Stimulated activated CD4-positive, alpha-beta T cell treated with anti-CD3 and anti-CD28 coated beads, Interleukin-1b, Interleukin-23, amount 100 ng/mL, for 1 hour (primary cell): ENCODE measurements at places on chromosomes 7 and 10.

DNA sequence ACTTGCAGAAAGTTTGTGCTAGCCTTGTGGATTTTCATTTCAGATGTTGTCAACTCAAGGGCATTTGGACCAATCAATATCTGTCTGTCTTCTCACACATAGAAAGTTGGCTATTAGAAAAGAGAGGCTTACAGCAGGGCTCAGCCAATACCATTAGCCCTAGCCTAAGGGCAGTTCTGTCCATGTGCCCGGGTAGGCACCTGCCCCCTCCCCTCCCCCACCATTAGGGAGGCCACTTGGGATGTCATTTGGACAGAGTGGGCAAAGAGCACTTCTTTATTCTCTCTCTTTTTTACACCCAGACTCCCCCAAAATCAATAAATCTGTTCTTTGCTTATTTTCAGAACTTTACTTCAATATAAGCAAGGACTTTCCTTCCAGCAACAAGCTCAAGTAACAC lies 188.5 kb upstream of the MKI67 start:
- no peak for DNase-seq

- DNase-seq: no peak
These were observed 6.0 kb upstream of the TRPV6 start for GRCh38 chr7:142891490-142892082.

DNA sequence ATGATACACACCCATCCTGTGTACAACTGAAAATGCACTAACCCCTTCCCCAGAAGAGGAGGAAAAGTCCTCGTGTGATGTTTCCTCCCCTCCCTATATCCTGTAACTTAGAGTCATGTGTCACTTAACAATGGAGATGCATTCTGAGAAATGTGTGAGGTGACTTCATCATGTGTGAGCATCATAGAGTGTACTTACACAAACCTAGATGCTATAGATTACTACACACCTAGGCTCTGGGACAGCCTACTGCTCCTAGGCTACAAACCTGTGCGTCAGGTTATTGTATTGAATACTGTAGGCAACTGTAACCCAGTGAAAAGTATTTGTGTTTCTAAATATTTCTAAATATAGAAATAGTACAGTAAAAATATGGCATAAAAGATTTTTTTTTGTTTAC lies 98.6 kb upstream of the FAM180A start:
- DNase-seq: no peak

DNA sequence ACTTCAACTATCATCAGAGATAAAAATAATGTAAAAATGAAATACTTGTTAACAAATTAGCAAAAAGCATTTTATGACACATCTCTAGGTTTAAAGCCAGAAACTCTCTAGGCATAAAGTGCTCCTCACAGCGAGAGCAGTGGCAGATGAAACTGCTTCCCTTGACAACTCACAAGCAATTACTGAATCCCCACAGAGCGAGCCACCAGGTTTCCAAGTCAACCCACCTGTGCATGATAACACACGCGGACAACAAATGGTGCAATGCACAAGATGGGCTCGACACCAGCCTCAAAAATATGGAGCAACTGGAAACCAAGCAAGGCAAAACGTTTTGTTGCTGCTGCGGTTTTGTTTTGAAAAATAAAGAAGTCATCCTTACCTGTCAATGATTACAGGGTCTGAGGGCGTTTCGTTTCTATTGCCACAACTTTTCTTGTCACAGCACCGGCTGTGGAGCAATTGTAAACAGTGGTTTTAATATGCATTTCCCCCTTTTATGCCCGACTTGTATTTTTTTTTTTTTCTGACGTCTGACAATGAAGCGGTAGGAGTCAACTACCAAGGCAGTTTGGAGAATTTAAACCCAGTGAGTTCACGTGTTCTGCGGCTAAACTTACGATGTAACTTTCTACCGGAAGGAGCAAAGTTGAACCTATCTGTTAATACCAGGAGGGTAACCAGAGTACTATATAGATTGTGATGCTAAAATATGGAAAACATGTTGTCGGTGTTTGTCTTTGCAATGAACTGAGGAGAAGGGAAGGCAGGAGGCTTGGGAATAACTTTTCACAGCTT lies 7.0 kb downstream of the EBF3 start:
- DNase-seq: no peak

GRCh38 chr7:137025469-137026175 lies 157.2 kb downstream of the CHRM2 start:
- DNase-seq: no peak

DNA sequence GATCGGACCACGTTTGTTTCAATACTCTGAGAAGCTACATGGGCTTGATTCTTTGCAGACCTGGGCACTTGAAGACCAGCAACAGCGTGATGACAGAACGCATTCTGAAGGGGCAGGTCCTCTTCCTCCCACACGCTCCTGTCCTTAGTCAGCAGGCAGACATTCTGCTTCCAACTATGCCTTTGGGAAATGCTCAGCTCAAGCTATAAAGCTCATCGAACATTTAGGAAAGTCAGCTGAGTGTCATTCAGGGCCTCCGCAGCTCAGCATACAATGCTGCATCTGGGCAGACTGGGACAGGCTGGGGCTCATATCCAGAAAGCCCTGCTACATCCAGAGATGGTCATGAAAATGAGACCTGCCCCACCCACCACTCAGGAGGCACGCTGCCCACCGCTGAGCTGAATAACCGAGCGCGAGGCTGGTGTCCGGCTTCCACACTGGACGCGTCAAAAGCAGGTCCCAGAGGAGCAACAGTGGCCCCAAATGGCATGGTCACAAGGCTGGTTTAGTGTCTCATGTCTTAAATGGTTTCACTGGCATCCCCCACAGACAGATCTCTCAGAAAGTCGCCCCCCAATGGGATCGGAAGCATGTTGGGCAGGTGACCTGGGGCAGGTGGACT lies 274.0 kb downstream of the DNAJB6 start:
- no peak for DNase-seq

DNA sequence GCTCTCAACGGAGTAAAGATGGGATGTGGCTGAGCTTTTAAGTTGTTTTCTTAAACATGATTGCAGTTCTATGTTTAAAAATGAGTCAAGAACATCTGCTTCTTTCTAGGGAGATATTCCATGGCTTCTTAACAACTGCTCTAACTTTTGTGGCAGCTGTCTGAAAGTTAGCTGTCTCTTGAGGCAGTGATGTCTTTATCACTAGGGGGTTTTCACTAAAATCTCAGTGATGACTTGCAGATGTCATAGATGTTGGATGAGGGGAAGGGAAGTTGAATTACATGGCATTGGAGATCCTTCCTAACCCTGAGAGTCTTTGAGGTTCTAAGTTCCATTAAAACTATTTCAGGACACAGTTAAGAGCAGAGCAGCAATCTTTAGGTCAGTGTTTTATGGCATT lies 43.5 kb downstream of the PRKG1 start:
- DNase-seq: no peak

GRCh38 chr10:44419790-44420549 lies 35.1 kb upstream of the CXCL12 start:
- DNase-seq: no peak

DNA sequence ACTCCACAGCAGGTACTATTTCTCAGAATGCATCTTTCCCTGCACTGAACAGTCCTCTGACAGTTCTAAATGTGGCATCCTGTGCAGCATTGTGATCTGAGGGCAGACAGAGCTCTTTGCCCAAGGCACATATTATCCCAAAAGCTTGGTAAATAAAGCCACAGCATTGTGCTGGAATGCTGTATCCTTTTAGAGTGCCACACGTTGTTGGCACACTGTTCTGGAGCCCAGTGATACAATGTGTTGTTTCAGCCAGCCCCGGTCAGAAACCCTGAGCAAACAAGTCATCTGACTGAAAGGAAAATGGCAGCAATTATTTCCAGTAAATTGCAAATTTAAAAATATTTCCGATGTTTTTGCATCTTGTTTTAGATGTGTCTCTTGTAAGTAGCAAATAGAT lies 45.4 kb downstream of the NAMPT start:
- no peak for DNase-seq
